ENCODE measurements at places on chromosomes 6 and 20. TPM values are rescaled to one million over a fixed set of nuclear protein-coding genes. Genes with fewer than 3 reads are reported as not detected.
A peak's percentile ranks its signal among the peaks of the same experiment; 100 is the strongest.

GRCh38 chr20:2771631-2772080, 28.8 kb downstream of the CPXM1 start:
- H3K36me3 ChIP-seq, result no peaks in the 10 kb centered on the region
- no peak overlapping the region for H3K27ac ChIP-seq
- no peaks in the 10 kb centered on the region for H3K4me1 ChIP-seq
- H3K27me3 ChIP-seq, result no peaks in the 10 kb centered on the region
- no peak for DNase-seq

DNA sequence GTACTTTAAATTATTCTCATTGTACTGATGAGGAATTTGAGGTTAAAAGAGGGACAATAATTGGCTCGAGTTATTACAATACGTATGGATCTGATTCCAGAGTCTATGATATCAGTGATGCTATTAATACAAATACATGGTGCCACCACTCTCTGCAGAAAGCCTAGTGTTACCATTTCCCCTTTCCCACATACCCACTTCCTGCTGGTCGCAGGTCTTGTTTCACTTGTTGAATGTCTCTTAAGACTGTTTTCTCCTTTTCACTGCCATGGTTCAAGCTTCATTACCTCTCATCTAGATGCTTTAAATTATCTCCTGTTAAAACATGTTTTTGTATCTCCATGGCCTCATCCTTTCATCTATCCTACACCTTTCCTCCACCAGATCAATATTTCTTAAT, 62.0 kb downstream of the FHL5 start:
- H3K36me3 ChIP-seq, result no peaks in the 10 kb centered on the region
- H3K4me3 ChIP-seq, result no peak overlapping the region
- H3K27me3 ChIP-seq, result no peaks in the 10 kb centered on the region
- H3K4me1 ChIP-seq, result no peaks in the 10 kb centered on the region
- no peak for DNase-seq

DNA sequence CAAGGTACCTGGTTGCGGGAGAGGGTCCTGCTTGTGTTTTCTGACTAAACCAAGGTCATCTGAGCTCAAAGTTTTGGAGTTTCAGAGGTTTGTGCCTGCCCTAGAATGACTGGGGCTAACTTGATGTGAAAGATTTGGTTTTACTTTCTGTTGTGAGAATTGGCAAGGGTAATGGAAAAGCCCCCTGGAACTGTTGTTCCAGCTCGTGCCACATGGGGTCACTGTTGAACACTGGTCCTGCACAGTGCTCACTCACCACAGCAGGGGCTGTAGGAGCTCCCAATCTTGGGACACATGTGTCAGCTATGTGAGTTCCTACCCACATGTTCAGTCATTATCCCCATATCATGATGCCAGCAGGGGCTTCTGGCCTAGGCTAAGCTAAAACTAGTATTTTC, 6.5 kb downstream of the TGM6 start:
- H3K27ac ChIP-seq, result no peak overlapping the region
- no peak overlapping the region for H3K4me3 ChIP-seq
- no peaks in the 10 kb centered on the region for H3K27me3 ChIP-seq
- DNase-seq, result peak; percentile 69

- DNase-seq, result no peak
- no peak overlapping the region for H3K4me3 ChIP-seq
- no peaks in the 10 kb centered on the region for H3K36me3 ChIP-seq
- H3K27ac ChIP-seq, result no peak overlapping the region
These were observed 28.7 kb downstream of the NTSR1 start for GRCh38 chr20:62737271-62737811.

NMBR gene
- total RNA-seq, result 0.09 TPM

GRCh38 chr6:29723666-29724588, 693 bp downstream of the HLA-F start:
- H3K36me3 ChIP-seq, result no peaks in the 10 kb centered on the region
- peaks cover 73% of the 10 kb centered on the region for H3K27me3 ChIP-seq
- peak overlapping the region; percentile 55 for H3K4me3 ChIP-seq
- peak; percentile 68 for DNase-seq
- no peaks in the 10 kb centered on the region for H3K4me1 ChIP-seq
- H3K27ac ChIP-seq, result no peak overlapping the region

GRCh38 chr6:22135395-22135794, 161.4 kb downstream of the PRL start:
- no peaks in the 10 kb centered on the region for H3K27me3 ChIP-seq
- no peak for DNase-seq
- no peaks in the 10 kb centered on the region for H3K4me1 ChIP-seq
- H3K36me3 ChIP-seq, result no peaks in the 10 kb centered on the region

ERVFRD-1 gene
- total RNA-seq, result not detected

- no peak overlapping the region for H3K4me3 ChIP-seq
- no peak overlapping the region for H3K27ac ChIP-seq
- H3K27me3 ChIP-seq, result no peaks in the 10 kb centered on the region
These were observed 72.6 kb downstream of the INSM1 start for GRCh38 chr20:20440481-20440880.

DNA sequence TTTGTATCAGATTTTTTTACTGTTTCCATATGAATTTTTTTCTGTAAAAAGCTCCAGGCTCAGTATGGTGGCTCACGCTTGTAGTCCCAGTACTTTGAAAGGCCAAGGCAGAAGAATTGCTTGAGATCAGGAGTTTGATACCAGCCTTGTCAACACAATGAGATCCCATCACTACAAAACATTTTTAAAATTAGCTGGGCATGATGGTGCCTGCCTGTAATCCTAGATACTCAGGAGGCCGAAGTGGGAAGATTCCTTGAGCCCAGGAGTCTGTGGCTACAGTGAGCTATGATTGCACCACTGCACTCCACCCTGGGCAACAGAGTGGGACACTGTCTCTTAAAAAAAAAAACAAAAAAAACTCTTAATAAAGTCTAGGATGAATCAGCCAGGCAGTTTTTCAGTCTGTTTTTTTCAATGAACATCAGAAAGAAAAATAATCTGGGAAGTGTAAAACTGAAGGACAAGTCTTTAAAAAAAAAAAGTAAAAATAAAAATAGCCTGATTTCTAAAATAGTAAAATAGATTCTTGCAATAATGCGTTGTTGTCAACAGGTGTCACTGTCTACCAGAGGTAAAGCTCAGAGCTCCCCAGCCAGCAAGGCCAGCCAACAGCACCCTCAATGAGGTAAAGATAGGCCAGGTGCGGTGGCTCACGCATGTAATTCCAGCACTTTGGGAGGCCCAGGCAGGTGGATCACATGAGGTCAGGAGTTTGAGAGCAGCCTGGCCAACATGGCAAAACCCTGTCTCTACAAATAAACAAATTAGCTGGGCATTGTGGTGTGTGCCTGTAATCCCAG, 9.3 kb upstream of the ATG5 start:
- H3K4me1 ChIP-seq, result no peaks in the 10 kb centered on the region
- DNase-seq, result peak; percentile 68
- no peaks in the 10 kb centered on the region for H3K36me3 ChIP-seq
- H3K27ac ChIP-seq, result no peak overlapping the region
- H3K4me3 ChIP-seq, result no peak overlapping the region

ZHX3 gene
- total RNA-seq, result 6.8 TPM

ZNF831 gene
- total RNA-seq, result not detected

TMEM244 gene
- not detected for total RNA-seq

DNA sequence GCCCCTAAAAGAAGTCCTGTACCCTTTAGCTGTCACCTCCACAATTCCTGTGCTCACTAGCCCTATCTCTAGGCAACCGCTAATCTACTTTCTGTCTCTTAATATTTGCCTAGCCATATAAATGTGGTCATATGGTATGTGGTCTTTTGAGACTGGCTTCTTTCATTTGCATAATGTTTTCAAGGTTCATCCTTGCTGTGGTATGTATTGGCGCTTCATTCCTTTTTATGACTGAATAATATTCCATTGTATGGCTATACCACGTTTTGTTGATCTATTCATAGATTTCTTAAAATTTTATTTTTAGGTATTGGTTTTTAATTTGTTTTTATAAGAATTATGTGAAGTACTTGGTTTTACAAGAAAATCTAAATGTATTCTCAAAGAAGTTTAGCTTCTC, 70.0 kb downstream of the MAP3K4 start:
- H3K27ac ChIP-seq, result no peak overlapping the region
- no peaks in the 10 kb centered on the region for H3K4me1 ChIP-seq
- H3K36me3 ChIP-seq, result no peaks in the 10 kb centered on the region
- no peaks in the 10 kb centered on the region for H3K27me3 ChIP-seq
- H3K4me3 ChIP-seq, result no peak overlapping the region

All from neural progenitor cell (in vitro differentiated cells).